ENCODE measurements at places on chromosomes 3 and 15.

GRCh38 chr3:132135628-132136333 lies 101.0 kb upstream of the CPNE4 start:
- DNase-seq, result no peak

- DNase-seq, result no peak
Observed at GRCh38 chr3:158700559-158700958, 28.1 kb upstream of the LXN start.

DNA sequence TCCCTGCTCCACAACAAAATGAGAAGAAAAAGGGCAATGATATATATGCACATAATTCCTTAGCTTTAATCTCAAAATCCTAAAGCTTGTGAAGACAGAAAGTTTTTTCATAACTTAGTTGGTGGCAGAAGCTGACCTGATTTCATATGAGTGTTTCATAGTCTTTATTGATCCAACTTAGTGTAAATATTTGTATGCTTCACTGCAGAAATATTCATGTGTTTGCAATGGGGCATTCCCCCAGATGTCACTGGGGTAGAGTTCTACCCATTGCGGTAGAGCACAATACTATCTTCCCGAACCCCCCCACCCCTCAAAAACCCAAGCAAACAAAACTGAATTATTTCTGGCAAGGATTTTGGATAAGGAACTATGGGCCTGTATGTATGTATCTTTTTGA lies 221.2 kb downstream of the THRB start:
- no peak for DNase-seq

DNA sequence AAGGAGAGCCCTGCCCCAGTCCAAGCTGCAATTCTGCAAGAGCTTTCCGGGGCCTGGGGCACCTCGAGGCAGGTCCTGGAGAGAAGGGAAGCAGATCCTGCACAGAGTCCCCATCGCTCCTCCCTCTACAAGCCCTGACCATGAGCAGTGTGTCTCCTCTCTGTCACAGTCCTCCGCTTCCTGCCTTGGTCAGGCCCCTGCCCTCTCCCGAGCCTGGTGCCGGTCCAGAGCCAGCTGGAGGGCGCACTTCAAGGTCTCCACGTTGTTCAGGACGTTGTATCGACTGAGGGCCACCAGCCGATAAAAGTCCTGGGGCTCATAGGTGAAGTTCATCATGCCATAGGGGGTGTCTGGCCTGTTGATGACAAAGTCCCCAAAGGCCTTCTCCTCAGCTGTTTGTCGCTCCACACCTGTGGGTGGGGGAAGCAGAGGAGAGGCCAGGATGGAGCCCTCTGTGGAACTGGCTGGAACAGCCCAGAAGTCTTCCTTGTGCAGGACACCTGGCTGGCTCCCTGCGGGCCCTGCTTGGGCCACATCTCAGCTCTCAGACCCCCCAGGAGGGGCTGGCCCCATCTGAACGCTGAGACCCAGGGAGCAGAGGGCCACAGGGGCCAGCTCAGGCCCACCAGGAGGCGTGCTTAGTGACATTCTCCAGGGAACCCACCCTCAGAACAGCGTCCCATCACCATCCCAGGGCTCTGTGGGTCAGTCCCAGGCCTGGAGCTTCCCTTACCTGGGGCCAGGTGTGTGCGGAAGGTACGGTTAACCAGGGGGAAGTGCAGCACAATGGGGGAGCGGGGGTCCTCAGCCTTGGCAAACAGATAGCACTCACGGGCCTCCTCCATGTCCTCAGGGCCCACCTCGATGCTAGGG lies 14.4 kb downstream of the PLA2G4F start:
- no peak for DNase-seq

- DNase-seq, result no peak
Observed at GRCh38 chr15:79440355-79440908, 8.3 kb downstream of the MINAR1 start.

- no peak for DNase-seq
Observed at GRCh38 chr3:101333883-101334282, 13.5 kb upstream of the IMPG2 start.

DNA sequence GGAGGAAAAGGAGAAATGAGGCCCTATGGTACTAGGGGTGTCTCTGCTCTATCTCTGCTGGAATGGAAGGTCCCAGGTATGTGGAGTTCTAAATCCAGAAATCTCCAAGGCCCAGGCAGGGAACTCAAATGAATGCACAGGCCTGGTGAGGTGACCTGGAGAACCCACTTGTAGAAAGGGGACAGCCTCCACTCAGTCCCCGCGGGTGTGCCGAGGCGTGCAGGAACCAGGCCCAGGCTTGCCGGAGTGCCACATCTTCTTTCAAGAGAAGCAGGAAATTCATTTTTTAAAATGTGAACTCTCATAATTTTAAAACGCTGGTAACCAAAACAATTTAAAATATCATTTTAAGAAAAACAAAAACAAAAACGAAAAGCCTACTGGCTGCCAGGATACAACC lies 32.2 kb upstream of the ADCY5 start:
- no peak for DNase-seq

GRCh38 chr15:98620020-98620419 lies 28.3 kb upstream of the IGF1R start:
- no peak for DNase-seq

GRCh38 chr3:184039414-184039813 lies 7.9 kb downstream of the HTR3D start:
- no peak for DNase-seq

Measured in stimulated activated naive CD8-positive, alpha-beta T cell treated with anti-CD3 and anti-CD28 coated beads, Interleukin-15, amount 100 ng/mL, for 72 hours (primary cell).